Pulmonary artery endothelial cell (primary cell): ENCODE measurements at places on chromosomes 2 and 18. TPM values are rescaled to one million over a fixed set of nuclear protein-coding genes. Genes with fewer than 3 reads are reported as not detected.

Gene IGFBP5
- 0.20 and 0.49 TPM in 2 replicates for total RNA-seq

Gene ITGA4
- total RNA-seq = 1.6 and 9.3 TPM in 2 replicates

Gene ANKRD44
- total RNA-seq = 9.3 and 13.7 TPM in 2 replicates

Gene SLC9A4
- total RNA-seq = not detected in 2 replicates

Gene RNU2-63P
- total RNA-seq = 66.2 TPM in 1 of 2 replicates, not detected in the other

Gene MRPL44
- total RNA-seq = 39.0 and 43.7 TPM in 2 replicates

DNA sequence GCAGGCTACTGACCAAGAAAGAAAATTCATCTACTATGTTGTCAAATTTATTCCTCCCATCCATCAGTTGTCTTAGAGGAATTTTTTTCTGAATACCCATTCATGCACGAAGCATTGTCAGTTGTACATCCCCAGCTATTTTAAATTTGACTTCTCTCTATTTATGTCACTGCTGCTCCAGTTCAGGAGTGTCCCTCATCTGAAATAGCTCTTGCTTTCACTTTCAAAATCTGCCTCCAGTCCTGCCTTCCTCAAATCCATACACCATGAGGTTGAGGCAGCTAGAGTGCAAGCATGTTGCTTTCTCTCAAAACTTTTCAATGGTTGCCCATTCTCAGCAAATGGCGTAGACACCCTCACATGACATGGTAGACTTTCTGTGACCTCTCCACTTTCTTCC, 335.4 kb upstream of the CDH2 start:
- no peak for DNase-seq

GRCh38 chr18:70496353-70497294, 207.8 kb downstream of the SOCS6 start:
- DNase-seq = no peak

GRCh38 chr18:59085126-59085794, 54.4 kb upstream of the SEC11C start:
- no peak for DNase-seq

DNA sequence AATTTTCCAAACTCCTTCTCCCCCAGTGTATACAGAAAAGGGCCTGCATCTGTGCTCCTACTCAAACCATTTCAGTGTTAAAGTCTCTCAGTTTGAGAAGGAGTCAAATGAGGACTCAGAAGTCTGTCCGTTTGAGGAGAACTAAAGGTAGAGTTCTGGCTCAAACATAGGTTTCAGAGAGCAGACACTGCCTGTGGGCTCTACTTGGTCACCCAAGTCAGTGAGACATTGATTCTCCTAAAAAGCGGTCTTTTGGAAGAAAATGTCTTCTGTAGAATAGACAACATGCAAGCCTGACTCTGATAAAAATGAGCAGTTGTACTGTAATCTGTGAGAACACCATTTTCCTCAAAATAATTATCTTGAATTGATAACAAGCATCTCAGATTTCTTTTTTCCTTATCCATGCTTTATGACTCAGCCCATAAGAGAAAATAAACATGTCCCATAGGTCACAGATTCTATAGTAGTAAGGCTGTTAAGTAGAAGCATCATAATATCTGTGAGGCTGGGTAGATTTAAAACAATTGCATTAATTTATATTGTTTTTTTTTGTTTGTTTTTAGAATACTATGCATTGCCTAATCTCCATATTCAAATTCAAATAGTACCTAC, 82.8 kb downstream of the ASXL3 start:
- no peak for DNase-seq

DNA sequence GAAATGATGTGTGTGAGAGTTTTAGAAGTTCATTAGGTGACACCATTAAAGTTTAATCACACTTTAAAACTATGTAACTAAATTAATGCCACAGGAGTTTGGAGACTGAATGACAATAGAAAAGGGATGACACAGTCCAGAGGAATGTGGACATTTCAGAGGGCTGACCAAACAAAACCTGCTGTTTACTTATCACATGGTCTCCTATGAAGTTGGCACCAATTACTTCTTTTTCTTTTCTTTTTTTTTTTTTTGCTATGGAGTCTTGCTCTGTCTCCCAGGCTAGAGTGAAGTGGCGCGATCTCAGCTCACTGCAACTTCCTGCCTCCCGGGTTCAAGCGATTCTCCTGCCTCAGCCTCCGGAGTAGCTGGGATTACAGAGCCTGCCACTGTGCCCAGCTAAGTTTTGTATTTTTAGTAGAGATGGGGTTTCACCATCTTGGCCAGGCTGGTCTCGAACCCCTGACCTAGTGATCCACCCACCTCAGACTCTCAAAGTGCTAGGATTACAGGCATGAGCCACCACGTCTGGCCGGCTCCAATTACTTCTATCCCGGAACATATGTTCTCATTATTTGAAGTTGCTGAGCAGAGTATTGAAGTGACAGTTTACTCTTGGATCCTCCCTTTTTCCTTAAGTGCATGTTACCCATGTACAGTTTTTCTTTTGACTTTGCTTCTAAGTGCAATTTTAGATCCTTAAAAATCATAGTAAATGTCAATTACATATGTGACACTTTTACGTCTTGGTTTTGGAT, 4.3 kb downstream of the AGPS start:
- DNase-seq = peak; percentile 88

- DNase-seq = no peak
Observed at GRCh38 chr2:238127165-238128060, 11.1 kb upstream of the KLHL30 start.

DNA sequence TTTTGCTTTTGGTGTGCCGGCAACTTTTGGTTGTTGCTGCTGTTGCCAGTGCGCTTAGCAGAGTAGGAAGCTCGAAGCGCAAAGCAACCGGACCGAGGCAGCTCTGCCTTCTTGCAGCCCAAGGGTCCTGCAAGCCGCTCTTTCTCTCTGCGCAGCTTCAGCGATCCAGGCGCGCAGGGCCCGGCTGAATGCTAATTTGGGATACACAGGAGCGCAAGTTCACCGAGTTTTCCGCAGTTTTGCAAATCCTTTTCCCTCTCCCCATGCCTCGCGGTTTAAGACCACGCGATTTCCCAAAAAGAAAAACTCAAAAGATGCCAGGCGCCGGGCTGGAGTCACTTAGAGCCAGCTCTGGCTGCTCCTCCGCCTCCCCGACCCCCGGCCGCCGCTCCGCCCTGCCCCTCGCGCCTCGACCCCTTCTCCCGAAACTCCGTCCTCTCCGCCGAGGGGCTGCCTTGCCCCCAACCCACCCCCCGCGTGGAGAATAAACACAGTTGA, 13.5 kb upstream of the SIX3 start:
- DNase-seq = no peak

DNA sequence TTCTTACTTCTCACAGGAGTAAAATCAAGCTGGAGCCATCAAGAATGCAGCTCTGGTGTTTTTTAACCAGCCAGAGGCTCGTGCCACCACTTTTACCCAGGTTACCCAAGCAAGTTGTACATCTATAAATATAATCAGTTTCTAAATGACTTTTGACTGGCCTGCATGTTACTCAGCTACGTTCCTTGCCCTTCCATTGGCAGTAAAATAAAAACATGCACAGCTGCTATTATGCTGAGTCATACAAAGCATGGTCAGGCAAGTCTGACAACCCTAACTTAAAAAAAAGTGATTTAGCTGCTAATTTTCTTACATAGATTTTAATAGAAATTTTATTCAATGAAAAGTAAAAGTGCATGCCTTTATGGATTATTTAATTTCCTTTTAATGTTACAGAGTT, 111.7 kb upstream of the CSRNP3 start:
- DNase-seq = no peak

DNA sequence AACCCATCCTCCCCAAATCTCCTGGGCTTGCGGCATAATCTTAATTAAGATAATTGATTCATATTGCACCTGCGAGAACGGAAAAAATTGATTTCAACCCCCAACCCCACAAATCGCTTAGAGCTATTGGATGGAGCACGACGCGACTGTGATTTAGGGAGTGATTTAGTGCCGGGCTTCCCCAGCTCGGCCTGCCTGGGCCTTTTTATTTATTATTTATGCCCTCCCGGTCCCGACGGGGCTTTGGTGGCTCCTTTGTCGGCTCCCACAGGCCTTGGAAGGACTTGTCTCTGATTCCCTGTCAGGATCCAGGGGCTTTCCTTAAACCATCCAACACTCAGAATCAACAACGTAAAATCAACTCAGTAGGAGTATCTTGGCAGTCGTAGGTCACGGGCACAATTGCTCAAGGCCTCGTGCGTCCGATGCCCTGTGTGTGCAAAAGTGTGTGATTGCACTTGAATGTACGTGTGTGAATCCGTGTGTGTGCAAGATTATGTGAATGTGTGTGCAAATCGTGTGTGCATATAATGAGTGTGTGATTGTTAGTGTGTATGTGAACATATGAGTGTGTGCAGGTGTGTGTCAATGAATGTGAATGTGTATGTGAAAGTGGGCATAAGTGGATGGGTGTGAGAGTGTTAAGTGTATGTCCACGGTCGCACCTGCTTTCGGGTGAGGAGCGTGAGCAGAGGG, 4.3 kb upstream of the NEUROD1 start:
- no peak for DNase-seq

GRCh38 chr18:23798824-23799223, 109.6 kb downstream of the LAMA3 start:
- DNase-seq = no peak

DNA sequence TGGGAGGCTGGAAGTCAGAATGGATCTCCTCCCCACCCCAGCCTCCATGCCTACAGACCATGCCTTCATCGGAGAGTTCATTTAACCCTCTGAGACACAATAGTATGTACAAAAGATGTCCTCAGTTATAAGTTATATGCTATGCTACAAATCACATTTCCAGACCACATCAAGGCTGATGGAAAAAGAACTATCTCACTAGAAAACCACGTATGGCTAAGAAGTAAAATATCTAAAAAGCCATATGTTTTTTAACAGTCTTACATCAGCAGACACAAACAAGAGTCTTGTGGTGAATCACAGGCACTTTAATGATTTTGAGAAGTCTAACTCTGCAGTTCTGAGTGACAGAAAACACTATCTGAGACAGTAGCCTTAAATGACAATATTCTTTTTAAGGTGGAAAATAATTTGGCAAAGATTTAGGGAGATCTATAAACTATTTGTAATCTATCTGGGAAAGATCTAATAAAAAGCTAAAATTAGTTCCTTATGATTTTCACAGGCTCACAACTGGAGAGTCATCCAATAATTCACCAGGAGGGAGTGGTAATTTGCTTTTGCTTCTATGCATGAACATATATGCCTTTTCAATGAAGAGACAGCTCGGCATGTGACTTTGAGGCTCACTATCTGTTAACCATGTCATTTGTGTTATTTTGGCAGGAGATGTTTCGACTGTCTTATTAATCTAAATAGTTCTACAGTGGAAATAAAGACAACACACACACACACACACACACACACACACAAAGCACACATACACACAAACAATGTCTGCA, 197.5 kb downstream of the IRS1 start:
- DNase-seq = no peak

GRCh38 chr2:168736649-168737445, 65.6 kb upstream of the NOSTRIN start:
- no peak for DNase-seq

DNA sequence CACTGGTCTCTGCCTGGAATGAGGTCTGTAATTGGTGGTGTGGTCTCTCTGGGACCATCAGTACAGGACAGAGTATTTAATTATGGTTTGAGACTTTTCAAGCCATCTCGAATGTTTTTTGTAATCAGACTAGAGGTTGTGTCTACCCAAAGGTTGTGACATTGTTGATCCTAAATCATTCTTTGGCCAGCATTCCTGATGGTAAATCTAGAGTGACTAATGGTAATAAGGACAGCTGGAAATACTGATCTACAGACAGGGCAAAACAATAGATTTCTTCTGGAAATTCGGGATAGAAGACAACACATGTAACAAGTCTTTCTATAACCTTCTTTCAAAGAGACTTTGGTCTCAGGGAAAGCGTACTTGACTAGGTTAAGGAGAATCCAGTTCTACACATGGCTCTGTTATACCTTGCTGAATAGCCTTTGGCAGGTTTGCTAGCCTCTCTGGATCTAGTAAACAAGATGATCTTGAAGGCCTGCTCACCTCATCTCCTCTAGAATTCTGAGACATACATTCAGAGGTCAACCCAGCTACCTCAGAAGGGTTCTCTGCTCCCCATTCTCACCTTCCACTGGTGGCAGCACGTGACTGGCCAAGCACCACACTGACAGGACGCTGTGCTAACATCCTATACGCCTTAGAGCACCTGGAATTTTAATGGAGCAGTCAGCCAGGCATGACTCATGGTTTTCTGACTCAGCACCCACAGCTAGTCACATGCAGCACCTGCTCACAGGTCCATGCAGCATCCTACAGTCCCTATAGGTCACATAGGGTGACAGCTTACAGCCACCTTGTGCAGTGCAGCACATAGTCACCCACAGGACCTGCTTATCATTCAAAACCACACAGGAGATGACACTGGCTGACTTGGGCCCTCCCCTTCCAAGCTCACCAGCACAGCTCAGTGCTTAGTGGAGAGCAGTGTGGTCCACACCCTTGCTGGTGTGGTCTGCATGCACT, 12.2 kb downstream of the PLB1 start:
- no peak for DNase-seq

GRCh38 chr2:190280565-190281350, 38.9 kb downstream of the HIBCH start:
- DNase-seq = no peak

- DNase-seq = peak; percentile 71
Observed at GRCh38 chr2:101382442-101382841, 4.9 kb downstream of the CREG2 start.

DNA sequence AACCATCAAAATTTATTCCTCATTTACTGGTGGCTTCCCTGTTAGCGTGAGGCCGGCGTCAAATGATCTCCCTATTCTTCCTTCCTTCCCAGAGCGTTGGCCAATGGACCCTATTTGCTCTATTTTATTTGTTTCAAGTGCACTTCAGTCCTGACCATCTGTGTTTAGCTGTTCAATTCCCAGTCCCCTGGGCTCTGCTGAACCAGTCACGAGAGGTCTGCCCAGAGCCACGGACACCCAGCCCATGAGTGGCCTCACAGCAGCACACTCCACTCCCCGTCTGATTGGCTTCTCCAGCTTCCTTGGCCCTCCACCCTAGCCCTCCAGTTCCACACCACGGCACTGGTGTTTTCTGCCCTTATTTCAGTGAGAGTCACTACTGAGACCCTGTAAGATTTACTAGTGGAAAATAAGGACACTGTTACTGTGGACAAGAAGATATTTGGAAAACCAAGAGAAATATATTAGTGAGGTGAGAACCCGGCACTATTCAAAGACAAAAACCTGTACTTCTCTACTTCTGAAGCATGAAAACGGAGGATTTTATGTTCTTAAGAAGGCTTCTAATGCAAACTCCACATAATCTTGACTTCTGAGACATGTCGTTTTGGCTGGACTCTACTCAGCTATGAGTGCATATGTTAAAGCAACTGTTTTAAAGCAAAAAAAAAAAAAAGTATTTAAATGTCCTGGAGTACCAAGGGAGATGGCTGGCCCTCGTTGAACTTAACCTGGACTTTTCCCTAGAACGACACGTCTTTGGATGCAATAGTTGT, 86.6 kb downstream of the COL6A3 start:
- DNase-seq = no peak

- no peak for DNase-seq
Observed at GRCh38 chr2:503288-503999, 173.8 kb downstream of the TMEM18 start.
